ENCODE measurements at places on chromosomes 12 and 14.

DNA sequence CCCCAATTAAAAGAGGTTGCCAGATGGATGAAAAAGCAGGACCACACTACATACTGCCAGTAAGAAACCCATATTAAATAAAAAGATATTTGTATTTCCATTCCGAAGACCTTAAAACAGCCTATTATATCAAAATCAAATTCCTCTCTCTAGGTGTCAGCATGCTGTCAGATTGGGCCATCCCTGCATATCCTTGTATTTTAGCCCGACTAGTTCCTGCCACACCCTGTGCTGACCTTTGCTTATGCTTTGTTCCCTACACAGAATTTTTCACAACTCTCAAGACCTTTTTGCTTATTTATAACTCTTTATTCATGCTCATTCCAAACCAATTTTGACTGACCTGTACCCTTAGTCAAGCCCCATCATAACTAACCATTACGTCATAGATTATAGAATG is 12.8 kb downstream of the GSKIP start:
- no peak for DNase-seq

GRCh38 chr12:131074221-131075083 is 120.7 kb downstream of the ADGRD1 start:
- DNase-seq = peak; percentile 0

DNA sequence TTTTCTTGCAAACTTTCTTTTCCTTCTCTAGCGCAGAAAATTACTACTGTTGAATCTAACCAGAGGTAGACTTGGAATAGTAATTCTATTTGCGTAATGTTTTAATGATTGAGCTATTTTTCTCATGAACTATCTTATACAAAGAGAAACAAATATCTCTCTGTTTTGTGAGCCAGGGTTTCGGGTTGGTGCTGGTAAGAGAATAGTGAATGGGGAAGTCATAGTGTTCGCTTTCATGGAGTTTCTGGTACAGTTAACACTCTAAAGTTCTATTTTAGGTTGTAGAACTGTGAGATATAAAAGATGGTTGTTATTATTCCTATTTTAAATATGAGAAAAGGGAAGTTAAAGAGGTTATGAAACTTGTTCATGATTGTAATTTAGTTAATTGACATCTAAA is 6.6 kb downstream of the CLEC1B start:
- DNase-seq = no peak

DNA sequence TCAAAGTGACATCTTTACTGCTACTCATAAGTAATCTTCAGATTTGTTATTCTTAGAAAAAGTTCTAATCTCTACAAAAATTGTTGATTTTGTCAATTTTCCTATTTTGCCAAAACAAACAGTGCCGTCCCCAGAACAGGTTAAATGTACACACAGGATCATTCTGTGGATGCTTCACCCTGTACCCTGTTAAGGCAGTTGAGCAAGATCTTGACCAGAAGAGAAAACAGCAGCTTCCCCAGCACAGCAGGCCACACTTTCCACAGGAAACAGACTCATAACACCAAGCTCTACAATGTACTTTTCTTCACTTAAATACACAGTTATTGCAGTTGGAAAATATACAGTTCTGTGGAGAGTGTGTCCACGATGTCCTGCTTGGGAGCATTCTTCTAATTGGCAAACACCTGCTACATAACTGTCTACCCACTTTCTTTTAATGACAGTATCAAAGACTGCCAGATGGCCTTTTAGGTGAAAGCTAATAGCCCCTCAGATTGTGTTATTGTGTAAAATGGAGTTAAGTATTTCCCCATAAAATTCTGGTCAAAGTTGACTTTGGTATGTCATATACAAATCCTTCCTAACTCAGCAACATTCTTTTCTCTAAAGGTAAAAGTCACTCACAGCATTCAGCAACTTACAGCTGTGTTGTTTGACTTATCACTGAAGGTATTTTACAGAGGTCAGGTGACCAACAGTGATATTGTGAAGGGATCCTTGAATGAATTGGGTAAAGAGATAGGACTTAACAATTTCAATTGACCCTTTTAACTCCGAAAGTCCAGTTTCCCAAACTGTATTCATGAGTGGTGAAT is 77.0 kb downstream of the SEC23A start:
- no peak for DNase-seq

DNA sequence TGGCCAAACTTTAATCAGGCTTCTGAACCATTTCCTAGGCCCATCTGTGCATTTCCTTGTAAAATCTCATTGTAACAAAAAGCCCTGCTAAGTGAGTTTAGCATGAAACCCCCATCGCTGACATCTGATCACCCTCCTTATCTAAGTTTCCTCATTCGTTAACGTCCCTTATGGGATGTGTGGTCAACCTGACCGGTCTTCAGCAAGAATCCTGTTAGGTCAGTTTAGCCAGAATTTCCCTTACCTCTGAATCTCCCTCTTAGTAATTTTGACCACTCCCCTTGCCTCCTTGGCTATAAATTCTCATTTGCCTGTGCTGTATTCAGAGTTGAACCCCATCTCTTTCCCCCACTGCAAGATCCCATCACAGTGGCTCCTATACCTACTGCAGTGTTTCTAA is 239.3 kb downstream of the RMST start:
- DNase-seq = no peak

DNA sequence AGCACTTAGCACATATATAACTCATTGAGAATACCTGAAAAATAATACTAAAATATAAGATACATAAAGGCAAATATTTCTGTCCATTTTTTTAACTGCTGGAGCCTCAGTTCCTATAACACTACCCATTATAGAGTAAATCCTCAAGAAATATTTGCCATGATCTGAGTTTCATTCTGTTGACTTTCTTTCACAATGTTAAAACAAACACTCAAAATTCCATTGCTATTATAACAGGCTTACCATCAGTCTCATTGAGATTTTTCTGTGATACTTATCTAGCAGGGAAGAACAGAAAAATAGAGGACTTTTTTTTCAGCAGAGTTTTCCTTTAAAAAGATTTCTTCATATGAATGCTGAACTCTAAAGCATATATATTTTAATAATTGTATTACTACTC is 24.5 kb downstream of the LMO3 start:
- DNase-seq = no peak

DNA sequence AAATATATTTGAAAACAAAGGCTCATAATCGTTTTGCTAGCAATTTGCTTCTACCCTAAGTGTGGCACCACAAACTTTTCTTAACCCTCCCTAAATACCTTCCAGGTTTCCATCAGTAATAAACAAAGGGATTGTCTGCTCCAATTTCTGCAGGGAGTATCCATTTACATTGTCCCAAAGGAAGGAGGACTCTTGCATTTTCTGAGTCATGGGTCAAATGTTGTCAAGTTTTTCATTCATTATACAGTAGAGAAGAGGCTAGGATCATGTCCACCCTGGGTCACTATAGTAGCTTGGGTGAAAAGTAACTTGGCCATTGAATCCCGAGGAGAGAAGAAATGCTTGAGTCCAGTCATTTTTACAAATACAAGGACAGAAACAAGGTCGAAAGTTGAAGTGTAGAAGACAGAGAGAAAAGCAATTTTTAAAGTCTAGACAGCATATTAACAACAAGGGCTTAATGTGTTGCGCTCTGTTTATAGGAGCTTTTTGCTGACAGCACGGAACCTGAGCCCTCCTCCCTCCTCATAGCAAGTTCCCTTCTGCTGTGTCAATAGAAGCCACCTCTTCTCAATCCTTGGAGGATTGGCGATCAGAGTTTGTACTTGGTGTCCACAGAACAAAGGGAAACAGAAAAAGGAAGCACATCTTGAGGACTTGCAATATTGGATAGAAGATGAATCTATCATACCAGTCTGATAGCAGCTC is 53.1 kb downstream of the TMEM30B start:
- no peak for DNase-seq

GRCh38 chr12:111352296-111352993 is 16.4 kb downstream of the PHETA1 start:
- DNase-seq = no peak

- DNase-seq = no peak
Observed at GRCh38 chr12:69987579-69988091, 162.6 kb downstream of the MYRFL start.

DNA sequence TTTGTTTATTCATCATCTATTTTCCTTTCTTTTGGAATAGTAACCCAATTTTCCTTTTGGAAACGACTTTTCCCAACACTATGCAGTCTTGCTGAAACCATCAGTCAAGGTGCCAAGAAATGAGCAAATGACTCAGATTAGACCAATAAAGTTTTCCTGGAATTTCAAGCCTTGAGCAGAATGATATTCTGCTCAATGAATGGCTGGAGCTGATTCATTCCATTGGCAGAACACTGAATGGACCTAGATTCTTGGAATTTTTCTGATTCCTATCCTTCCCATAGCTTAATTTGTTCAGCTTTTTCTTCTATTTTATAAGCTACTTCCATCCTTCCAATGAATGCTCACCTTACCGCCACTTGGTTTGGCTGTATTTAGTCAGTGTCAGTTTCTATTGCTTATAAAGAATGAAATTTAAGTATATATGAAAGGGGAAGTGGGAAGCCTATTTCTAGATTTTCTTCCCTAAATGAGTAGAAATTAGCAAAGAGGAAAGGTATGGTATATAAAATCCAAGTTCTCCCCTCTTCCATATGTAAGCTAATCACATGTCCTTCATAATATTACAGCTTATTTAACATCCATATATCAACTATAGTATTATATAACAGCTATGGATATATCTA is 89.0 kb downstream of the C14orf39 start:
- no peak for DNase-seq

- no peak for DNase-seq
Observed at GRCh38 chr12:21894792-21895595, 46.2 kb downstream of the ABCC9 start.

- DNase-seq = no peak
Observed at GRCh38 chr12:1929985-1930802, 11.7 kb upstream of the CACNA2D4 start.

- no peak for DNase-seq
Observed at GRCh38 chr12:67640863-67641262, 7.7 kb upstream of the DYRK2 start.

GRCh38 chr14:31261859-31262731 is 54.5 kb upstream of the HECTD1 start:
- no peak for DNase-seq

GRCh38 chr14:88258021-88258420 is 65.0 kb downstream of the KCNK10 start:
- DNase-seq = no peak

DNA sequence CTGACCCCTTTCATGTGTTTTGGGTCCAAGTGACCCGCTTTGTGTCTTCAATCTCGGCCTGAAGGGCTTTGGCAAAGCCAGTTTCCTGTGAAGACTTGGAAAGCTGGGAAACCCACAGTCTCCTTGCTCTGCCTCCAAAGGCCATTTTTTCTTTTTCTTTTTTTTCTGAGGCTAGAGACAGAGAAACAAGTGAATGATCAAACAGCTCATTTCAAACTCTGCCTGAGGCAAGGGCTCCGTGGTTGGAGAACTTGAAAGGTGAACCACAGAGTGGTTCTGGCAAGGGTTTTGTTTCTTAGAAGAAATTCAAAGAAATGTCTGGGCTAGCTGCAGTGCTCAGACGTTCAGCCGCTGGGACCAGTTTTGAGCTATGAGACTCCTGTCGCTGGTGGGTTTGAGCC is 62.7 kb downstream of the ERH start:
- DNase-seq = no peak

- DNase-seq = no peak
Observed at GRCh38 chr14:87449016-87449415, 544.0 kb downstream of the GALC start.

DNA sequence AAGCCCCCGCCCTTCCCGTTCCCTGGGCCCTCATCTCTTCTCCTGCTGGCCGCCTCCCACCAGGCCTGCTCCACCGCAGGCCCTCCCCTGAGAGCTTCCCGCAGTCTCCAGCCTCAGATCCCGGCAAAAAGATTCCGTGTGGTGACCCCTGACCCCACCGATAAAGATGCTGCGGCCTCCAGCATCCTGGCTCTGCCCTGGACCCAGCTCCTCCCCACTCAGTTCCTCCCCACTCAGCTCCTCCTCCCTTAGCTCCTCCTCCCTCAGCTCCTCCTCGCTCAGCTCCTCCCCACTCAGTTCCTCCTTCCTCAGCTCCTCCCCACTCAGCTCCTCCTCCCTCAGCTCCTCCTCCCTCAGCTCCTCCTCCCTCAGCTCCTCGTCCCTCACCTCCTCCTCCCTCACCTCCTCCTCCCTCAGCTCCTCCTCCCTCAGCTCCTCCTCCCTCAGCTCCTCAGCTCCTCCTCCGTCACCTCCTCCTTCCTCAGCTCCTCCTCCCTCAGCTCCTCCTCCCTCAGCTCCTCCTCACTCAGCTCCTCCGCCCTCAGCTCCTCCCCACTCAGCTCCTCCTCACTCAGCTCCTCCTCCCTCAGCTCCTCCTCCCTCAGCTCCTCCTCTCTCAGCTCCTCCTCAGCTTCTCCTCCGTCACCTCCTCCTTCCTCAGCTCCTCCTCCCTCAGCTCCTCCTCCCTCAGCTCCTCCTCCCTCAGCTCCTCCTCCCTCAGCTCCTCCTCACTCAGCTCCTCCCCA is 17.0 kb downstream of the NOC4L start:
- no peak for DNase-seq

GRCh38 chr12:12979731-12980259 is 20.3 kb downstream of the HEBP1 start:
- DNase-seq = no peak

GRCh38 chr12:2101771-2102170 is 49.0 kb downstream of the CACNA1C start:
- no peak for DNase-seq

- DNase-seq = no peak
Observed at GRCh38 chr14:42198010-42198409, 591.3 kb downstream of the LRFN5 start.

GRCh38 chr14:34426313-34427295 is 35.4 kb downstream of the SPTSSA start:
- DNase-seq = no peak

DNA sequence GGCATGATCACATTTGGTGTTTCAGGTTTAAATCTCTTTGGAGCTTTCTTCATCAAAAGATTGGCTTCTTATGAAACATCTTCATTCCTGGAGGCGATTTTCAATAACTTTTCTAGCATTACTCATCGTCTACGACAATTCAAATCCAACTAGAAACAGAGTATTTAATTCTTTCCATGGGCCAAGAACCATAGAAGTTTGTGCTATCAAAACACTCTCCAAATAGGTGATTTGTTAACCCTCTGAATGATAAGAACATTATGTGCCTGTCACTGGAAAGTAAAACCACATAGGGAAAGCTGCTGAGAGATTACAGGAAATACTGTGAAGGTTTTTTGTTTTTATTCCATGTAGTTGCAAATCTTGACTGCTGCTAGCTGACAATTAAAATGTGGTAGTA is 6.9 kb upstream of the DCN start:
- DNase-seq = no peak

- no peak for DNase-seq
Observed at GRCh38 chr12:51196547-51196946, 21.3 kb downstream of the POU6F1 start.

GRCh38 chr14:104973385-104974145 is 4.6 kb downstream of the AHNAK2 start:
- no peak for DNase-seq

- DNase-seq = no peak
Observed at GRCh38 chr14:37466003-37466622, 128.9 kb downstream of the FOXA1 start.

DNA sequence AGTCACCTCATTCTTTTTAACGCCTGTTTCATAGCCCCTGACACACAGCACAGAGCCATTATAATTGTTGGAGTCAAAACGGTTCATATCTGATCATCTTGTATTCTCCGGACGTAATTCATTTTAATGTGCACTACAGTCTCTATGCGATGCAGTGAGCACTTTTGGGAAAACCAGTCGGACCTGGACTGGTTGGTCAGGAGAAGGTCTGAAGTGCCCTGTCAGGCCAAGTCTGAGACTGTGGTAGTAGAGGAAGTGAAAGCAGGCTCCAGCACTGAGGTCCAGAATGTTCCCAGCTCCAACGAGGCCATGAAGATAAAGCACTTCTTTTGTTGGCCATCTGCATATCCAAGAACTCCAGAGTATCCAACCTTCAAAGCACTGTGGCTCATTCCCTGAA is 117.1 kb upstream of the NCOR2 start:
- no peak for DNase-seq

Measured in stimulated activated CD4-positive, alpha-beta T cell treated with anti-CD3 and anti-CD28 coated beads, Interleukin-4, amount 100 ng/mL, for 4 hours (primary cell).